ENCODE measurements at places on chromosomes 5 and 9. TPM values are rescaled to one million over a fixed set of nuclear protein-coding genes. Genes with fewer than 3 reads are reported as not detected.

- DNase-seq = no peak
Observed at GRCh38 chr5:72844218-72844603, 27.8 kb downstream of the TNPO1 start.

DNA sequence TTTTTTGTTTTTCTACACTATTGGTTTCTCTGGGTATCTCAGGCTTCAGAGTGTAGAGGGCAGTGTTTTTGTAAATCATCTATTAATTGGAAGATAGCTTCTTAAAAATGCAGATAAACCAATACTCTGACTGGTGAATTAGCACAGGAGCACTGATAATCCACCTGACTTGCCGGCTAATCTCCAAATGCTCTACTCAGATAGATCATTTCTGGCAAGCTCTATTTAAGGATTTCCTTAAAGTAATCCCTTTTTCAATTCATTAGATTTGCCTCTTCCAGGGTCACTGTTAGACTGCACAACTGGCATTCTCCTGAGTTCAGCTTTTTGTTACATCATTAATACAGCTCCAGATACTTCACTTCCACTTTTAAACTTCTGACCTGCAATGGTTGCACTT lies 1390.3 kb upstream of the NUDT12 start:
- DNase-seq = no peak

DNA sequence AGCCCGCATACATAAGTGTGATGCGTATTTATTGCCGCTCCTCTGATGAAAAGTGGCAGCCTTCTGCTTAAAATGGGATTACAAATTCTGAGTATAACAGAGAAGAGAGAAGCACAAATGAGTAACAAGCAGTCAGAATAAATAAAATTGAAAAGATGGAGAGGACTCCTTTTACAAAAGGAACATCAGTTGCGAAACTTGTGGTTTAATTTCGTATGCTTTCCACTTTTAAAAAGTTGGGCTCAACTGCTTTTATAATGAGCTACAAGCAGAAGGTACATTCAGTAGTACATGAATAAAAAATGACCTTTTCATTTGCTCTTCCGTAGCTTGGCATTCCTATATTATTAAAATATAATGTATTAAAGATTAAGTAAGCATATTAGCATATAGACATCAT lies 320.0 kb downstream of the FBXL17 start:
- peak; percentile 35 for DNase-seq

DNA sequence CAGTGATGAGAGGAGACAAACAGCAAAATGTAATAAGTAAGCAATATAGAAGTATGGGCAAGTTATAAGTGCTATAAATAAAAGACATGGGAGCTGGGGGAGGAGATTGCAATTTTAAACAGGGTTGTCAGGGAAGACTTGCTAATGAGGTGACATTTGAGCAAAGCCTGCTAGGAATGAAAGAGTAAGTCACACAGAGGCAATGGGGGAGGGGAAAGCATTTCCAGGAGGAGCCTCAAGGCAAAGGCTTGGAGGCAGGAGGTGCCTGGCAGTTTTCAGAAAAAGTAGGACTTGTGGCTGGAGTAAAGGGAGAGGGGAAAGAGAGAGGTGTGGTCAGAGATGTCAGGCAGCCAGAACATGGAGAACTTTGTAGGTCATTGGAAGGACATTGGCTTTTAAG lies 124.4 kb upstream of the NMUR2 start:
- DNase-seq = no peak

DNA sequence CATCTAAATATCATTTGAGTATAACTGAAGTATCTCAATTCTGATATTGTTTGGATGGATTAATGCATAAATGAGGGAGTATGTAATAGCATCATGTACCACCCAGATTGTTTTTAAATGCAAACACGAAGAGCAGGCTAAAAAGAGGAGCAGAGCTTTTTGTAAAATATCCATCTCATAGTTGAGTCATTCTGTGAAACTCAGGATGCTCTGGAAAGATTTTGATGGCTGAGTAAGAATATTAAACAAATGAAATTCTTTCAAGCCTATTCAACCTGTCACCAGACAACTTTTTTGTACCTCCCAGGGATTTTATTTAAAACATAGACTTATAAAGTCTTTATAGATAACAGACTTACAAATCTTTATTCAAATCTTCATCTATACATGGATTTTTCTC lies 625.9 kb downstream of the TLE4 start:
- peak; percentile 84 for DNase-seq

Gene FOXD4
- total RNA-seq = not detected

Gene MLANA
- total RNA-seq = not detected

GRCh38 chr5:127585661-127586060 lies 63.2 kb upstream of the CTXN3 start:
- no peak for DNase-seq

DNA sequence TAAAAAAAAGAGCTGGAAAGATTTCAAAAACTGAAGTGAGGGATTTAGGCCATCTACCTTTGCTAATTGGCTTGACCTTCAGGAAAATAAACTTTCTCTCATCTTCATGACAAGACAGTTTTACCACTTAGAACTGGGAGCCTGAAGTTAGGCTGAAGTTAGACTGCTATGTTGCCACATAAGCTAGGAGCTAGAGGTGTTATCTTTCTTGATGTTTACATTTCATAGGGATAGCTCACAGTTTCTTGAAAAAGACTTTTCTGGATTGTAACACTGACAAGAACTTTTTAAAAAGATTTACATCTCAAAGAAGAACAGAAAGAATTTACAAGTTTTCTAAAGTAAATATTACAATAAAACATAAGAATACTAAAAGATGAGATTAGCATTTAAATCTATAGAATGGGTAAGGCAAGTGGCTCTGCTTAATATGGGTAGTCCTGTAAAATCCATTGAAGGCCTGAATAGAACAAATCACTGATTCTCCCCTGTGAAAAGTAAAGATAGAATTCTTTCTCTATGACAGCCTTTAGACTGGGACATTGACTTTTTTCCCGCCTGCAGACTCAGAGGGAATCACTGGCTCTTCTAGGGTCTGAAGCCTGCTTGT lies 1665.4 kb upstream of the CDH9 start:
- DNase-seq = no peak

Gene SEMA5A
- 12.5 TPM for total RNA-seq

- DNase-seq = no peak
Observed at GRCh38 chr5:98929710-98930298, 997 bp upstream of the CHD1 start.

Gene HRH2
- not detected for total RNA-seq

- DNase-seq = no peak
Observed at GRCh38 chr9:116452227-116452626, 234.9 kb upstream of the TRIM32 start.

- no peak for DNase-seq
Observed at GRCh38 chr9:87498046-87498810, 561 bp downstream of the DAPK1 start.

- DNase-seq = no peak
Observed at GRCh38 chr5:79507251-79508205, 6.4 kb downstream of the HOMER1 start.

Gene HK3
- total RNA-seq = not detected

Gene ABLIM3
- total RNA-seq = 33.3 TPM

GRCh38 chr5:139711067-139711905 lies 63.1 kb downstream of the CXXC5 start:
- peak; percentile 28 for DNase-seq

Gene SAXO1
- total RNA-seq = under 0.01 TPM

DNA sequence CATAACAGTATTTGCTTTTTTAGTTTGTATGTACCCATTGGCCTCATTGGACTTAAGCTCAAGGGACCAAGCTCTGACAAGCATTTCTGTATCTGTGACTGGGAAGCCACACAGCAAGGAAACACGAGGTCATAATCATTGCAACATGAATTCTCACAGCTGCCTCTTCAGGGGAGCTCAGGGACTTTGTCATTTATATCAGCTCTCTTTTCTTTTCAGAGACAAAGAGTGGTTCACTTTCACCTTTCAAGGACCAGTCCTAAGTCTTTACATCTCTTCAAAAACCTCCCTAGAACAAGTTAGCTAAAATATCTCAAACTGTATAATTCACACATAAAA lies 58.6 kb downstream of the ADAMTS12 start:
- DNase-seq = peak; percentile 51

DNA sequence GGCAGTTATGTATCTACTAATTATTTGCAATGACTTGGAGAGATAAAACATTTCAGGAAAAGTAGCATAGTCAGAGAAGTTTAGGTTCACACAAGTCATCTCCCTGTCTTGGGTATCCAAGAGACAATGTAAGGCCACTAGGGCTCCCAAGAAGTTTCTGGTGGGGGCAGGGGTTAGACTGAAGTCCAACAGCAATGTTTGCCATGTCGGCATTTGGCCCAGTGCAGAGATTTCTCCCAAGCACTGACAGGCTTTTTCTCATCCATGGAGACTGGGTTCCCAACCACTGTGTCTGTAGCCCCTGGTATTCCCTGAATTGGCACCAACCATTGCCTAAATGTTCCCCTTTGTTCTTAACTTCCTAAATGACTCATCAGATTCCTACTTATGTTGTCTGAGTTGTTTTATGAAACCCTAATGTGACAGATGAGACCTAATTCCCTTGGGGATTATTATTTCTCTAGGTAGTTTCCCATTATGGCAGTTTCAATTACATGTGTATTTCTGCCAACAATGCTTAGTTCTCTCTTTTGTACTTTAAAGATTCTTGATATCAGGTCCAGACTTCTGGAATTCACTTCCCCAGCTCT lies 103.6 kb upstream of the EGFLAM start:
- no peak for DNase-seq

DNA sequence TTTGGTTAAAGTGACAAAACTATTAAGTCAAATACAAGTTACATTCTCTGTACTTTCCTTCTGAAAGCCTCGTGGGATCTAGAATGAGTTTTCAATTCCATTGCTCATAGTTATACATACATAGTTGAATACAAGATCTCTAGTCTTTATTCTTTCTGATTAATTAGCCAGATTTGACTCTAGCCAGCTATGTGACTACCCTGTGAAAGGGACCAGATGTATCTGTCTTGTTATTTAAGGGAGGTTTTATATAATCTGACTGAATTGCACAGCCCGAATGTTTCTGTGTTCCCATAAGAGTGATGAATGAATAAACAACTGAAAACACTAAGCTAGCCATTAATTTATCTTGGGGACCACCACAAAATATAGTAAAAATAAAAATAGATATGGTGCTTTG lies 166.7 kb downstream of the TMEM167A start:
- no peak for DNase-seq

DNA sequence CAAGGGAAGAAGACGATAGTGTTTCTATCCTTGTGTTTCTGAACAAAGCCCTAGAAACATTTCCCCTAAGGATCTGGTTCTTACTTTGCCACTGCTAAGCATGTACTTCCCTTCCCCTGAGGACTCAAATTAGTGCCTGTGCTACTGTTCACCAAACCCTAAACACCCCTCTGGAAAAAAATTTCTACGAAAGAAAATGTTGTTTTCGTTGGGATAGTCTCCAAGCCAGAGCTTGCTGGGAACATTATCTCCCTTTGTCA lies 294.6 kb downstream of the BNC2 start:
- no peak for DNase-seq

Gene PCDHGA6
- 4.2 TPM for total RNA-seq

Gene LRRTM2
- total RNA-seq = 2.0 TPM

All from IMR-90 (cell line).